ENCODE measurements at places on chromosomes 12 and 14. TPM values are rescaled to one million over a fixed set of nuclear protein-coding genes. Genes with fewer than 3 reads are reported as not detected.

CDKN1B gene
- 51.4 TPM for total RNA-seq

DNA sequence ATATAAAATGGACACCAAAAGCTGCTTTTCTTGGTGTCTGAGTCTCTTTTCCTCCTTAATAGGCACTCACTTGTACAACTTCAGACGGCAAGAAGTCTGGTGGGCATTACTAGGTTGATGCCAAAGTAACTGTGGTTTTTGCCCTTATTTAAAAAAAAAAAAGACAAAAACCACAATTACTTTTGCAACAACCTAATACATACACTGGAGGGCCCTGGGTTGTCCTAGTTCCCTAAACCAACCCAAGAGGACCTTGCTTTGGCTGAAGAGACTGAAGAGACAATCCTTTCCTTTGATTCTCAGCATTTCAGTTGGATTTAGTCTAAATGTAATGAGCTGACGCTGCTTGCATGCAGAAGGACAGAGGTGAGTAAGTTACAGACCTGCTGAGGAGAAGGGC is 16.2 kb upstream of the PLEKHG3 start:
- no peak overlapping the region for H3K27ac ChIP-seq
- no peak for DNase-seq
- H3K27me3 ChIP-seq = no peaks in the 10 kb centered on the region
- H3K36me3 ChIP-seq = no peaks in the 10 kb centered on the region
- H3K4me1 ChIP-seq = peaks cover 7% of the 10 kb centered on the region

HSP90AA1 gene
- 490 TPM for total RNA-seq

SERPINA6 gene
- total RNA-seq = not detected

DNA sequence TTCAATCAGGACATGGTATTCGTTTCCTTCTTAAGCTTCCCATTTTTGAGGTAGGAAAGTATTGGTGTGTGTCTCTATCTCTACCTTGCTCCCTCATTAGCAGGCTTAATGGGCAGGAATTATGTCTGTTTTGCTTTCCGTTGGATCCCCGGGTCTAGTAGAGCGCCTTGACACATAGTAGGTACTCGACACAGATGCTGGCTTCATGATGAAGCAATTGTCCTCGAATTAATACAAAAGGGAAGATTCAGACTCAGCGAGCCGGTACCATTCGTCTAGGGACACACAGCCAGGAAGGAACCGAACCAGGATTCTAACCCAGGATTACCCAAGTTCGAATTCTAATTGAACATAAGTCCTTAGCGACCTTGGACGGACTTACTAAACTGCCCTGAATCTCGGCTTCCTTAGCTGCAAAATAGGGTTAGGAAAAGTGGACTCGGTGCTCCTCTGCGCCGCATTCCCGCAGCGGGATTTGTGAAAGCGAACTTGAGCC is 496 bp upstream of the ISCU start:
- H3K27ac ChIP-seq = peak overlapping the region; percentile 94
- H3K27me3 ChIP-seq = no peaks in the 10 kb centered on the region
- no peak for DNase-seq
- peaks cover 44% of the 10 kb centered on the region for H3K36me3 ChIP-seq
- peaks cover 47% of the 10 kb centered on the region for H3K4me1 ChIP-seq
- H3K4me3 ChIP-seq = peak overlapping the region; percentile 90

DNA sequence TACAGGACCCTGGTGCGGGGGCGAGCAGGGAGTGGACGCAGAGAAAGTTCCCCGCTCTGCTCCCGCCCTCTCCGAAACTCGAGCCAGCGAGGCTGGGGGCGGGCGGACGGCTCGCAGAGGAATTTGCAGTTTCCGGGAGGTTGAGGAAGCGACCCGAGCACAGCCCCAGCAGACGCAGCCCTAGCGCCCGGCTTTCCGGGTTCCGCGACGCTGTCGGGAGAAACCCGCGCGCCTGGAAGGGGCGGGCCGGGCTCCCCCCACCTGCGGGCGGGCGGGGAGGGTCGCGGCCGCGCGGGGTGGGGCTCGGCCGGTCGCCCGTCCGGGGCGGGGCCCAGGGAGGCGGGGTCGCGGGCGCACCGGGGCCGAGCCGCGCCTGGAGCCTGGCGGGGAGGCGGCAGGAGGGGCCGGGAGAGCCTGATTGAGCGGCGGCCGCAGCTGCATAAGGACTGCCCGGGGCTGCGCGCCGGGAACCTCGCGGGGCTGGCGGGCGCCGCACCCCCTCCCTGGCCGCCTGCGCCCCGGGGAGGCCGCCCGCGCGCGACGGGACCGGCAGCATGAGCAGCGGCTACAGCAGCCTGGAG is at the start of gene RASSF3:
Gene RASSF3, plus strand, starts transcription at position 417 of the 581 bp plus-strand sequence. Its CDS starts 138 bp downstream, at position 555.
- H3K27me3 ChIP-seq = no peaks in the 10 kb centered on the region
- DNase-seq = peak; percentile 89
- H3K27ac ChIP-seq = peak within 1 kb of the TSS; percentile 89
- no peaks in the 10 kb centered on the region for H3K36me3 ChIP-seq

DNA sequence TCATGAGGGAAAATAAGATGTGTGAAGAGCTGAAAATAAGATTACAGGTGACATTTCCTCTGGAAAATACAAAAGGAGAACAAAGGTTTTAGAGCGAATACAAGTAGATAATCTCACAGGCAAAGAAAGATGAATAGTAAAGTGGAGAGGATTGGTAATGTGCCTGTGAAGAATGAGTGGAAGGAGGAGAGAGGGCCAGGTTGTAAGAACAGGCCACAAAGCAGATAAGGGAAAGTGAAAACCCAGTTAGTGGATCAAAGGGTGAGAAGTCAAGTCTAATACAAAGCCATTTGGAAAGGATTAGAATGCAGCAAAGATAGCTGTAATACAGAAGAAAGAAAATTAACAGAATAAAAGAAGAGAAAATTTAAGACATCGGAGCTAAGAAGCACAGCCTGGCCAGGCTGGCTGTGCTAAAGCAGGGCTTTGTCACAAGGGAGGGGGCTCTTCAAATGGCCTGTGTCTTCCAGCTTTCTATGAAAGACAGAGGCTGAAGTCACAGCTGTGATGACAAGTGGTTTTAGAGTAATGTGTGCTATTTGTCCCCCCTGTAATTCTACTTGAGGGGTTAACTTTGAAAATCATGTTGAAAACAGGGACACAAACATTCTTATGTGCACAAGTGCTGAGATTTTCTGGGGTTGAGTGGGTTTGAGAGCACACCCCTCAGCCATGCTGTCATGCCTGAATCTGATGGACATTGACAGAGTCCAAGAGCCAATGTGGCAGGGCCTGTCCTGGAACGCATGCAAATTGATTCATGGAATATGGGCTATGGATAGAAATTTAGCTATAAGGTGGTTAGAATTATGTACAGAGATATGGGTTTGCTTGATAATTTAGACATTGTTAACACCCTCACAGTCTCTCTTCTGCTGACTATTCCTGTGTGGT is 344.5 kb upstream of the NAV3 start:
- no peaks in the 10 kb centered on the region for H3K27me3 ChIP-seq
- no peak for DNase-seq
- no peak overlapping the region for H3K27ac ChIP-seq

DNA sequence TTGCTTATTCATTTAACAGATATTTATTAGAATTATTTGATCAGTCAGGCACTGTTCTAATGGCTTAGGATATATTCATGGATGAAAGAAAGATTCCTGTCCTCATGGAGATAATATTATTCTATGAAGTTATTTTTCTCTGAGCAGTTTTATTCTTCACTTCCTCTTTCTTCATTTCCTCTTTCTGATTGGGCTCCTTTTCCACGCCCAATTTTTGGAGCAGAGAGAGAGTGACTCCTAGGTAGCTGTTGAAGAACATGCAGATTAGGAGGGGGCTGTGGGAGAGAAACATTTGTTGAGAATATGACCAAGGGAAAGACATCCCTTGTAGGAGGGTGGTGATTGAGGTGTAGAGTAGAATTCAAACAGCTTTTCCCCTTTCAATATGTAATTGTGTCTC is 6.0 kb upstream of the YARS2 start:
- H3K27ac ChIP-seq = no peak overlapping the region
- DNase-seq = no peak
- H3K36me3 ChIP-seq = no peaks in the 10 kb centered on the region
- no peaks in the 10 kb centered on the region for H3K4me1 ChIP-seq

DNA sequence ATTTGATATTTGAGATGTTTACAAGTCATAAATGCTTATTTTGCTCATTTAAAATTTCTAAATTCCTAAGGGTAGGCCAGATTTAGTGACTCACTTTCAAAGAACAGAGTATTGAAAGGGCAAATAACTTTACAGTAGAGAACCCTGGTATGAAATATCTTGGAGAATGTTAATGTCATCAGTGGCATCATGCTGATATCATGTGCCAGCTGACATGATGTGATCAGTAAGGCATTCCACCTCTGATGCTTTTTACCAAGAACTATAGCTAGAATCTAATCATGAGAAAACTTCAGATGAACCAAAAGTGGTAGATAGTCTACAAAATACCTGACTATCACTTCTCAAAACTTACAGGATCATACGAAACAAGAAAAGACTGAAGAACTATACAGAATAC is 2.9 kb upstream of the FLRT2 start:
- H3K36me3 ChIP-seq = no peaks in the 10 kb centered on the region
- H3K27me3 ChIP-seq = peaks cover 25% of the 10 kb centered on the region
- DNase-seq = no peak
- peaks cover 21% of the 10 kb centered on the region for H3K4me1 ChIP-seq
- no peak overlapping the region for H3K4me3 ChIP-seq

DNA sequence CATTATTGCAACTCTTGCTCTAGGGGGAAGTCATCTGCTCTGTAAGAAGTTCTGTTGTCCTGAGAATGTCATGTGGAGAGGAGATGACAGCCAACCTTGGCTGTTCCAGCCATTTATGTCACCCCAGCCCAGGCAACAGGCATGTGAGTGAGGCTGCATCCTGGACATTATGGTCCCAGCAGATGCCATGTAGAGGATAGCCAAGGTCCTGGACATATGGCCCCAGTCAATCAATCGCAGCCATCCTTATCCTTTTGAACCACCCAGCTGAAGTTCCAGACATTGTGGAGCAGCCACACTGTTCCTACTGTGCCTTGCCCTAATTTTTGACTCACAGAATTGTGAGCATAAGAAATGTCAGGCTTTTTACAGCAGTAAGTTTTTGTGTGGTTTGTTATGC is 84.9 kb downstream of the AVPR1A start:
- no peaks in the 10 kb centered on the region for H3K36me3 ChIP-seq
- H3K27me3 ChIP-seq = no peaks in the 10 kb centered on the region
- DNase-seq = no peak
- H3K4me1 ChIP-seq = no peaks in the 10 kb centered on the region
- H3K27ac ChIP-seq = no peak overlapping the region

ITPK1 gene
- total RNA-seq = 96.9 TPM

GRCh38 chr14:22194664-22195063 is 394.4 kb downstream of the DAD1 start:
- H3K36me3 ChIP-seq = no peaks in the 10 kb centered on the region
- no peak overlapping the region for H3K4me3 ChIP-seq
- H3K27me3 ChIP-seq = no peaks in the 10 kb centered on the region
- no peaks in the 10 kb centered on the region for H3K4me1 ChIP-seq
- DNase-seq = no peak
- no peak overlapping the region for H3K27ac ChIP-seq

GRCh38 chr12:50004696-50005095 is 20.6 kb downstream of the RACGAP1 start:
- no peaks in the 10 kb centered on the region for H3K36me3 ChIP-seq
- H3K4me3 ChIP-seq = no peak overlapping the region
- H3K4me1 ChIP-seq = peaks cover 6% of the 10 kb centered on the region
- H3K27me3 ChIP-seq = no peaks in the 10 kb centered on the region

OR4Q2 gene
- total RNA-seq = not detected

All from upper lobe of right lung (tissue), 1 donor.